ENCODE measurements at places on chromosomes 2 and 18.

- no peak for DNase-seq
Observed at GRCh38 chr18:36326771-36327170, 29.3 kb downstream of the FHOD3 start.

DNA sequence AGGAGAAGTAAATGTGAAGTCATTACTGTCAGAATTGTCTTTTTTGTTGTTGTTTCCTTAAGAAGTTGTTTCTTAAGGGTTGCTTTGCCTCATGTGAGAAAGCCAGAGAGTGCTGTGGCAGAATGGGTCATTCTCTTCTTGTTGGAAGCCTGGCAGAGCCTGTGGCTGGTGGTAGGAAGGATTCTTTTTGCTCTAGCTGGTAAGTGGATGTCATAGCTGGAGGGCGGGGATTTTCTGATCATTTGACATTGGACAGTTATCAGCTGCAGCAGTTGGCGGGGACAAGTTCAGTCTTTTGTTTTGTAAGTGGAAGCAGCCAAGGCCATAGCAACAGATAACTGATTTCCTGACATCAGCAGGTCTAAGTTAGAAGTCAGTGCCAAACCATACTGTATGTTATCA, 5.5 kb upstream of the RMDN2 start:
- no peak for DNase-seq

GRCh38 chr2:236942554-236942953, 143.1 kb upstream of the COPS8 start:
- no peak for DNase-seq

- no peak for DNase-seq
Observed at GRCh38 chr2:179536185-179536584, 271.6 kb upstream of the SESTD1 start.

GRCh38 chr2:46601328-46601963, 122.1 kb downstream of the TMEM247 start:
- DNase-seq, result no peak

- no peak for DNase-seq
Observed at GRCh38 chr2:40470822-40471813, 19.2 kb upstream of the SLC8A1 start.

DNA sequence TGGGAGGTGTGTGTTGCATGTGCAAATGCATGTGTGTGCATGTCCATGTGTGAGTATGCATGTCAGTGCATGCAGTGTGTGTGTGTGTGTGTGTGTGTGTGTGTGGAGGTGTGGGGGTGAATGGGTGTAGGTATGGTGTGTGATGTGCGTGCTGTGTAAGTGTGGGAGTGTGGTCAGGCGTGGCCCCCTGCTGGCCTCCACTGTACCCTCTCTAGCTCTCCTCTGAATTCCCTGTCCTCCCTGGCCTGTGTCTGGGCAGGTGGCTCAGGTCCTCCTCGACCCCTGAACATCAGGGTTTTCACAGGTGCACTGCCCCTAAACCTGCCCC, 230.2 kb downstream of the CELF4 start:
- DNase-seq, result no peak

- DNase-seq, result peak; percentile 71
Observed at GRCh38 chr2:393711-394696, 106.1 kb upstream of the ALKAL2 start.

DNA sequence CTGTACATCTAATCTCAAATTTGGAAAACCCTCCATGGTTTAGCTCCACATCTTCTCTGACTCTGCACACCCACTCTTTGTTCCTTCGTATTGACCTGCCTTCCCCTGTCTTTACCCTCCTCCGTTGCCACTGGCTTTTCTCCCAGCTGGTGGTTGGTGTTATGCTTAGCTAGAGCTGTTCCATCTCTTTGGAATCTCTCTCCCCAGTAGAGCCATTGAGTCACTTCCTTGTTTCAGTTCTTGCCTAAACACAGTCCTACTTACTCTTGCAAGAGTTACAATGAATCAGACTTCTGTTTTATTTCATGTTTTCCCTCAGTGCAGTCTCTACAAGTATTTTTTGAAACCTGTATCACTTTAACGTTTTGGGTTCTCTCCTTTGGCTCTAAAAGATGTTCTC, 263.9 kb downstream of the LTBP1 start:
- DNase-seq, result no peak

- no peak for DNase-seq
Observed at GRCh38 chr2:120791243-120791961, 55.7 kb downstream of the GLI2 start.

GRCh38 chr2:237867465-237867864, 8.0 kb downstream of the RAMP1 start:
- no peak for DNase-seq

GRCh38 chr2:70777450-70777849, 9.4 kb upstream of the ADD2 start:
- DNase-seq, result no peak

DNA sequence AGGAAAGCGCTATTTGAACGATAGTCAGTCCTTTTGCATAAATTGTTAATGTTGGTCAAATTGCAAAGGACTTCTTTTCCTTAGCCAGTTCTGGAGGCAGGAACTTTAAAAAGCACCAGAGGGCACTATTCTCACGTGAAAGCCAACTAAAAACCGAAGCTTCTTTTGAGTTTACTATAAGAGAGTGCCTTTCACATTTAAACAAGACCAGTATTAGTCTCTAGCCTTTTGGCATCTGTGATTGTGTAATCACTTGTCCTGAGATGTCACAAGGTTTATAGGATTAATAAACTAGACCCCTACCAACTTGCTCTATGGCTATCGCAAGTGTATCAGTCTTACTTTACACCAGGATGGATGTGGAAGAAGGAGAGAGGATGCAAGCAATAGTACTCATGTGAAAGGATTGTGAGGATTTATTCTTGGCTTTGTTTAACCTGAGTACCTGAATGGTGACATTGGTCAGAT, 14.4 kb upstream of the STAT4 start:
- no peak for DNase-seq

GRCh38 chr2:241910604-241911520, 41.3 kb downstream of the RTP5 start:
- DNase-seq, result no peak

GRCh38 chr2:205660521-205661124, 21.7 kb upstream of the NRP2 start:
- peak; percentile 59 for DNase-seq

GRCh38 chr2:57207191-57207590, 839.4 kb upstream of the VRK2 start:
- no peak for DNase-seq

DNA sequence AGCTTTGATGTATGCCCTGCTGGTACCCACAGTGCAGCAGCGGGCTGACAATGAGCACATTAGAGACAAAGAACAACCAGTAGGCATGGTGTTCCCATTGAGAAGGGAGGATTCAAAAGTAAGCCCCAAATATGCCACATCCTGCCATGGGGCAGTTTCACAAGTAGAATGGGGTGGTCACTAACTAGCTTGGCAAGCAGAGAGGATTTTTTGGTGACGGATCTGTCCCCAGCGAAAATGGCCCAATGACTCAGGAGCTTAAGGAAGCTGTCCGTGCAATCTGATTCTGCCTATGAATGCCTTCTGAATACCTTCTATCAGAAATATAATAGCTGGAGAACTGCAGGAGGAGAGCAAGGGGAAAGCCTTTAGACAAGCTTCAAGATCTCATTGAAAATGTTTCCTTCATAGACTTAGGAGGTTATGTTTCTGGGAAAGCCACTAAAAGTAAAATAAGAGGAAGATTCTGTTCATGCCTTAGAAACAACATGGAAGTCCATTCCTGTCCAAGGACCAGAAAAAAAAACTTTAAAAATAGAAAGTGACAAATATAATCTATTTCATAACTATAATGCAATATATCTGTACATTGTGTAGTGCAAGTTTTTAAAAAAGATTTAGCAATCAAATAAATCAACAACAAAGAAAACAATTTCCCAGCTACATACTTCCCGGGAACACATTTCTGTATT, 117.5 kb upstream of the SLC14A2 start:
- no peak for DNase-seq

- no peak for DNase-seq
Observed at GRCh38 chr2:221641181-221641871, 69.2 kb upstream of the EPHA4 start.

DNA sequence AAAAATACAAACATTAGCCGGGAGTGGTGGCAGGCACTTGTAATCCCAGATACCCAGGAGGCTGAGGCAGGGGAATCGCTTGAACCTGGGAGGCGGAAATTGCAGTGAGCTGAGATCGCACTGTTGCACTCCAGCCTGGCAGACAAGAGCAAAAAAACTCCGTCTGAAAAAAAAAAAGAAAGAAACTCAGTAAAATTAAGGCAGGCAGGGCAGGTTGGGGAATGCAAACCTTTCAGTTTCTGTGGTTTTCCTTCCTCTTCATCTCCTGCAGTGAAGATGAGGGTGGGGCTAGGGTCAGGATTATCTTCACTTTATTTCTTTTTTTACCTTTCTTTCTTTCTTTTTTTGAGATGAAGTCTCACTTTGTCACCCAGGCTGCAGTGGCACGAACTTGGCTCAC, 43.2 kb upstream of the PSME4 start:
- DNase-seq, result no peak

GRCh38 chr18:78246050-78246449, 733.6 kb upstream of the SALL3 start:
- no peak for DNase-seq

DNA sequence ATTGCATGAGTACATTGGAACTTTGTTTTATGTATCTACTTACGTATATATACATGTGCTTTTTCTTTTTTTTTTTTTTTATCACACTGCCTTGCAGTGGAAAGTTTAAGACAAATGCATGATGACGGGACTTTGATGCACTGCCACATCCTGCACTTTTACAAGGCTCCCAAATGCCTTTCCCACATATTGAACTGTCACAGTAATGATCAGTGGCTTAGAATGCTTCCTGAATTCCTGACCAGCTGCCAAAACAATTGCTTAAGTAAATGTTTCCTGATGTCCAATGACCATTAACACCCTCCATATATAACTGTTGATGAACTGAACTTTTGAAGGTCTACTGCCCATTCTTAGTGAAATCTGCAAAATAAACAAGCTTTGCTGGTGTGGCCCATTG, 60.2 kb downstream of the LYPD6B start:
- DNase-seq, result no peak

- DNase-seq, result peak; percentile 41
Observed at GRCh38 chr18:59996370-59996966, 96.7 kb downstream of the PMAIP1 start.

DNA sequence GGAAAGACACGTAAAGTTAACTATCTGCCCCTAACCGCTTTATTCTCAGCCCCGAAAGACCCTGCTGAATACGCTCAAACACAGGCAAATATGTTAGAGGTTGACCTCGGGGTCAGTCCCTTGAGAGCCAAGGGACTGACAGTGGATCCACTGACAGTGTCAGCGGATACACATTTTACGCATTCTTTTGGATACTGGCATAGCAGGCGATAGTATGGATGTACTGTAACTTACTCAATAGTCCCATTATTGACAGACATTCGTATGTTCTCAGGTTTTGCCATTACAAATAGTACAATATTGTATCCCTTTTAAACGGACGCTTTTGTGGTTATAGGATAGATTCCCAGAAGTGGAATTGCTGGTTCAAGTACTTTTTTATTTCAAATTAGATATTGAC, 13.4 kb downstream of the ATP6V1B1 start:
- DNase-seq, result peak; percentile 9

DNA sequence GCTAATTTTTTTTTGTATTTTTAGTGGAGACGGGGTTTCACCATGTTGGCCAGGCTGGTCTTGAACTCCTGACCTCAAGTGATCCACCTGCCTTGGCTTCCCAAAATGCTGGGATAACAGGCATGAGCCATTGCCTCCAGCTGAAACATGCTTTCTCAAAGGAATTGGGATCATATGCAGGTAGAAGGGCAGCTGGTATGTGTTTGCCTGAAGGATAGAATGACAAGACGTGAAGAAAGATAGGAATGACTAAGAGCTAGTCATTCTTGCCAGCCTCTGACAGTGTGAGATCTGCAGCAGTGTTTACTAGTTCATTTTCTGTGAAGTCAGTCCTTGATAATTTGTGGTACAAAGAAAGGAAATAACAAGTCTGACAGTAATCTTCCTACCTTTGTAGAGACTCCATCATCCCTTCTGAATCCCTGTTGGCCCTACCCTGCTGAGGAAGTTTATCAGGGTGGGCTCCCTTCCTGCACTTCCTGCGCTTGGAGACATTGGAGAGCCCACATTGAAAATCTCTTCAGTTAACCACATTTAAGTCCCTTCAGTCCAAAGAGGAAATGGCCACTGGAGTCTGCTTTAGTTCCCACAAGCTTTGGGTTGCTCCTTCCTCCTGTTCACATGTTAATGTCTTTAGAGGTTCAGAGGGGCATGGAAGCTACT, 14.7 kb downstream of the CFLAR start:
- DNase-seq, result no peak

DNA sequence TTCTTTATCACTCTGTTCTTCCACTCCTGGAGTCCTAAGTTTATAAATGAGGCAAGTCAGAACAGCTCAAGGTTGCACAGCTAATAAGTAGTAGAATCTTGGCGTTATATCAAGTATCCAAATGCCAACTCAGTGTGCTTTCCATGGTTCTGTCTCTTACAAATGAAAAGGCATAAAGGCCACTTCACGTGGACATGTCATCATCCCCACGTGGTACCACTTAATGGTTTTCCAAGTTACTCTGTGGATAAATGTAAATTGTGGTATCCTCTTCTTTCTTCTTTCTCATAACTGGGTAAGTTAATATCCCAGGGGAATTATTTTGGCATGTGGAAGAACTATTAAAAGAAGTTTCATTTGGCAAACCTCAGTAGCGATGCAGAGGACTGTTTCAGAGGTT, 131.5 kb upstream of the L3MBTL4 start:
- no peak for DNase-seq

DNA sequence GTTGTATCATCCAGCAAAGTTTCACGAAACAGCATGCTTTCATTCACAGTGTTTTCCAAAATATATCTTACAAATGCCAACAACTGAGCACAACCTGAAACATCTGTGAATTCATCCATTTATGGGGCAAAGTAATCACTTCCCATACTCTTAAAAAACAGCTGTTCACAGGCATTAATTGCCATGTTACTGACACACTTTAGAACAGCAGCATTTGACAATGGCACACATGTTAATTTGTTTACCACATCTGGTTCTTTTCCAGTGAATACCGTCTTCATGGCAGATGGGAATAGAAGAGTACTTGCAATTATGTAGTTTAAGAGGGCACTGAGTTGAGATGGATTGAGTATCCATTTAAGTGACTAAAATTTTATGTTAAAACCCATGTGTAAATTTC, 347.4 kb upstream of the LRP1B start:
- no peak for DNase-seq

- no peak for DNase-seq
Observed at GRCh38 chr18:76992226-76993084, 140.1 kb downstream of the MBP start.

DNA sequence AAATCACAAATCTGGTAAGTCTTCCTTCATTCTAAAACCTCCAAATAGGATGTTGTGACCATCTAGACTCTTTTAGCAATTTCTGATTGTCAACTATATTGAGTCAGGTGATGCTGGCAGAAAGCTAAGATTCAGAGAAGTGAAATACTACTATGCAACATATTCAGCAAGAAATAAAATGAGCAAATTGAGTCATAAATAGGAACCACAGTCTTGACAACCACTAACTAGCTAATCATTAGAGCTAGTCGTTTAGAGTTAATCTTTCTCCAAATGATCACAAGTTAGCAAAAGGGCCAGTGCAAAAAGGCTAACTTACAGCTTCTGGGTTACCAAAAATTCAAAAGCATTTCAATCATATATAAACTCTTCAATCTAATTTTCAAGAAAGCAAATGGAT, 54.5 kb downstream of the ROCK1 start:
- DNase-seq, result no peak
